Psoas muscle (tissue), 8 donors: ENCODE measurements at places on chromosomes 3 and 15. TPM values are rescaled to one million over a fixed set of nuclear protein-coding genes. Genes with fewer than 3 reads are reported as not detected.

DNA sequence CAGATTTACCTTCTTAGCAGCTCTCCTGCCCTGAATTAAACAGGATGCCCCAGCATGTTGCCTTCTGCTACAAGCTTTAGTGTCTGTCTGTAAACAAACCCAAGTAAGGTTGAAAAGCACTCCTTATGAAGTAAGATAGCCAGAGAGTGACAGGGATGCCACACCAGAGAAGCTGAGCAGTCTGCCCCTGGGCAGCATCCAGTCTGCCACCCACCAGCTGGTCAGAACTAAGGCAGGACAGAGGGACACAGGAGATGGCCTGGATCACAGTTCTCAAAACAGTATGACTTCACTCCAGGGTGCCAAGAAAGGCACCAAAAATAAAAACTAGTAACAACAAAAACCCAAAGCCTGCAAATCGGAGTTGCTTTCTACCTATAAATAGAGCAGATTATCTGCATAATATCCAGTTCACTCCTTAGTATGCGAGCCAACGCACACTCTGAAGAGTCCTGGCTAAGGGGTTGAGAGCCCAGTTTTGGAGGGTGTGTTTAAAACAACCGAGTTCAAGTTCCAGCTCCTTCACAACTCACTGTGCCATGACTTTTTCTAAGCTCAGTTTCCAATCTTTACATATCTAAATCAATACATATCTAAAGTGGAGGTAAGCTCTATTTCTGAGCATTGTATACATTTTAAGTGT is 198.9 kb downstream of the KCNMB2 start:
- no peak for DNase-seq

DNA sequence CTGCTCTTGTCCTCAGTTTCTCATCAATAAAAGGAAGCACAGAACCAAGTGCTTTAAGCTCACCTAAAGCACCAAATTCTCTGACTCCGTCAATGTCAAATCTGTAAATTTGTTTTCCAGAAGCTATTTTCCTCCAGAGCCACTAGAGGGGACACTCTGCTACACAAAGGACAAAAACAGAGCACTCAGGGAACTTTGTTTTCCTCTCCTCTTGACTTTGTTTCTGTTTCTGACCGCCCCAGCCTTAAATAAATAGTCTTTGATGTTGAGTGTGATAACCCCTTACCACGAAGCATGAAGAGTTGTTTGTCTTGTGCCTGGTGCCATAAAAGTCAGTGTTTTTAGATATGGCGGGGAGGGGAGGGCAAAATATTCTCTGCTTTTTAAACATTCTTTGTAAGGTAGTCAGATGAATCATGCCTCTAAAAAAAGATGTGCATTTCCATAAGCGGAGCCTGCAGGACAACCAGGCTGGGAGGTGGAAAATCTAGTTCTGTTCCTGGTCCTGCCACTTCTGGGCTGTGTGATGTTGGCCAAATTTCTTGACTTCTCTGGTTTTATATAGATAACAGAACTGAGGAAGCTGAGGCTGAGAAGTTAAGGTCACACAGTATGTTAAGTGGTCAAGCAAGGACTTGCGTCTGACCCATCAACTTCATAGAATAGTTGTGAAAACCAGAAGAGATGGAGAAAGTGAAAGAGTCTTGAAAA is 7.3 kb upstream of the ZBTB38 start:
- DNase-seq, result no peak

DNA sequence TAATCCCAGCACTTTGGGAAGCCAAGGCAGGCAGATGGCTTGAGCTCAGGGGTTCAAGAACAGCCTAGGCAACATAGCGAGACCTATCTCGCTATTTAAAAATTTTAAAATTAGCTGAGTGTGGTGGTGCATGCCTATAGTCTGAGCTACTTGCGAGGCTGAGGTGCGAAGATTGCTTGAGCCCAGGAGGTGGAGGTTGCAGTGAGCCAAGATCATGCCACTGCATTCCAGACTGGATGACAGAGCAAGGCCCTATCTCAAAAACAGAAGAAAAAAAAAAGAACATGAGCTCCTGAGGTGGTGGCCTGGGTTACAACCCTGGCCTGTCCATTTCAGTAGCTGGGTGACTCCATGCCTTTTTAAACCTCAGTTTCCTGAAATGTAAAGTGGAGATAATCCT is 7.2 kb downstream of the DNASE1L3 start:
- DNase-seq, result no peak

GRCh38 chr3:111667621-111668239 is 72.6 kb upstream of the ZBED2 start:
- peak; percentile 21 for DNase-seq

DNA sequence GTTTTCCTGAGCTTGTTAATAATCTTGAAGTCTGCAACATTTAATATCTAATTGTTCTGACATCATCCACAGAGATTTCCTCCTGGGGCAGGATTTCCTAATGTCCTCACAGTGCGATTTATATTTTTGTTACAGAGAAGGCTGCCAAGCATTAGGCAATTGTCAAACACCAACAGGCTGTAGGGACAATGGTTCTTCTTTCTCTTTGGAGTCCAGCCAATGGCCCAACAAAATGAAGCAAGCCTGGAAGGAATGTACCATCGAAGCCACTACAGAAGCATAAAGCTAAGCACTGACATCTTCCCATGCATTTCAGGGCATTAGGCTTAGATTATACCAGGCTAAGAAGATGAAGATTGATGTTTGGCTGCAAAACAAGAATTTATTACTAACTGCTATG is 173.0 kb upstream of the FRMD4B start:
- DNase-seq, result no peak

DNA sequence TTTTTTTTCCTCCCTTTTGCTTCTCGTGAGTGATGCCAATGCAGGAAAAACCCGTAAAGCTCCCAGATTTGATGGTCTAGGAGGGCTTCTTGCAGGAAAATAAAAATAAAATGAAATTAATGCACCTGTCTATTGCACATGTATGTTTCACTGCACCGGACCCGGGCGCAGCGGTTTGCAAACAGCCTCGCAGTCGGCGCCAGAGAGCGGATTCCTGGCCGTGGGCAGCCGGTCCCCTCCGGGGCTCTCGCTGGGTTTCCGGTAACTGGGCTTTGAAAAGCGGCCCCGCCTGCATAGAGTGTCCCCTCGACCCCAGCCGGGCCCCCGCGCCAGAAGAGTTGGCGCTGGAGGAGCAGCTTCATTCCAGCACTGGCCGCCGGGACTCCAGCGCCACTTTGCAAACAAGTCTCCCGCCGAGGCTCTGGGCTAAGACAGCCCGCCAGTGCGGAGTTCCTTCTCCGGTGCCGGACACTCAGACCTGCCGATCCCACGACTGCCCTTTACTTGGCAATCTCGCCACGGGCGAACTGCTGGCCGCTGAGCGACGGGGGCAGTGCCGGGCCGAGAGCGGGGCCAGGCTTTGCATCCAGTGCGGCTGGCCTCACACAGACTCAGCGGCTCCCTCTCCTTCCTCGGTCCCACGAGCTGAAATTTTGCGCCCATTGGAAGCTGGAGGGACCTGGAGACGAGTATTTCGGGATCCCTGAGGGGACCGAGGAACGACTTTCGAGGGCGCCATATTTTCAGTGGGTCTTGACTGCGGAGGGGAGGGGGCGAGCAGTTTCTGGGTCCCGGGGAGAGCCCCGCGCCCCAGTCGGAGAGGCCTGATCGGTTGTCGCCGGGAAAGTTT is 225.9 kb upstream of the C2CD4B start:
- DNase-seq, result peak; percentile 79

DNA sequence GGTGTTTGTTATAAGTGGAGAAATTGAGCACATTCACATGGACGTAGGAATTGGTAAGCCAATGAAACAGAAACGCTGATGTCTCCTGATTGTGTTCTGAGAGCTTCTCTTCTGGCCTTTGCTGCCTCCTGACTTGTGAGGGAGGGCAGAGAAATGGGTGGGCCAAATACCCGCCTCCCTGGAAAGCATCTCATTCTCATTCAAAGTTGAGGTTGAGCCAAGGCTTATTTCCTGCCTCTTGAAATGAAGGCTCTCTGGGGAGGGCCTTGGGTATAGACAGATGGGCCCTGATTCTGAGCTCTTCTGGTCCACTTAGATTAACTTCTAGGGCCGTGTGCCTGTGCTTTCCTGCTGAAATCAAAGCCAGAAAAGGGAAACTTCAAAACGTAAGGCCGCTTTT is 57.4 kb upstream of the MYZAP start:
- DNase-seq, result no peak

- DNase-seq, result no peak
Observed at GRCh38 chr3:183817639-183818038, 7.7 kb downstream of the MAP6D1 start.

DNA sequence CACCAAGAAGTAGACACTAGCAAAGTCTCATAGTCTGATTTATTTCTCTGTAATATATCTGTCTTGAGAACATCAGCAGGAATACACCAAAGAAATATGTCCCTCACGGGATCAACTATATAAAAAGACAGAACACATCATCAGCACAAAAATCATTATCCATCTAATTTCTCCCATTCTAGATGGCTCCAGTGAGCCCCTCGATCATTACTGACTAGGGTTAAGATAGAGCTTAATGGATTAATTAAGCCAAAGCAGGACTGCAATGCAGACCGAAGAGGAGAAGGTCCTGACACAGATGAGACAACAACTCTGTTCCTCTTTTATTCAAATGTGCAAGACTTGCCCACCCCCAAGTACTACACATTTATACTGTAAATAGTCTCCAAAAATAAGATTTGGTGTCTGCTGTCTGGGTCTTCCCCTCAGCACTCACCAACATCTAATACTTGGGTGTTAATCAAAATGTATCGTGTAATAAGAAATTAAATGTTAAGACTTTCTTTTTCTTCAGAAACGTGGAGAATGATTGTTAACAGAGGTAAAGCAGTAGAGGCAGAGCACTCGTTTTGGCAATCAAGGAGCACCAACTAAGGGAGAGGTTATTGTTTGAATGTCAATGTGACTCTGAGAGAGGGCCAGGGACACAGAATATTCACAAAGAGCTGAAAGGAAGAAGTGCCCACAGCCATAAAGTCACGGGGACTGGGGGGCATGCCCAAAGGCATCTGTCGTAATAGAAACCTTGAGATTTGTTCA is 133.6 kb downstream of the TIGIT start:
- DNase-seq, result no peak

DNA sequence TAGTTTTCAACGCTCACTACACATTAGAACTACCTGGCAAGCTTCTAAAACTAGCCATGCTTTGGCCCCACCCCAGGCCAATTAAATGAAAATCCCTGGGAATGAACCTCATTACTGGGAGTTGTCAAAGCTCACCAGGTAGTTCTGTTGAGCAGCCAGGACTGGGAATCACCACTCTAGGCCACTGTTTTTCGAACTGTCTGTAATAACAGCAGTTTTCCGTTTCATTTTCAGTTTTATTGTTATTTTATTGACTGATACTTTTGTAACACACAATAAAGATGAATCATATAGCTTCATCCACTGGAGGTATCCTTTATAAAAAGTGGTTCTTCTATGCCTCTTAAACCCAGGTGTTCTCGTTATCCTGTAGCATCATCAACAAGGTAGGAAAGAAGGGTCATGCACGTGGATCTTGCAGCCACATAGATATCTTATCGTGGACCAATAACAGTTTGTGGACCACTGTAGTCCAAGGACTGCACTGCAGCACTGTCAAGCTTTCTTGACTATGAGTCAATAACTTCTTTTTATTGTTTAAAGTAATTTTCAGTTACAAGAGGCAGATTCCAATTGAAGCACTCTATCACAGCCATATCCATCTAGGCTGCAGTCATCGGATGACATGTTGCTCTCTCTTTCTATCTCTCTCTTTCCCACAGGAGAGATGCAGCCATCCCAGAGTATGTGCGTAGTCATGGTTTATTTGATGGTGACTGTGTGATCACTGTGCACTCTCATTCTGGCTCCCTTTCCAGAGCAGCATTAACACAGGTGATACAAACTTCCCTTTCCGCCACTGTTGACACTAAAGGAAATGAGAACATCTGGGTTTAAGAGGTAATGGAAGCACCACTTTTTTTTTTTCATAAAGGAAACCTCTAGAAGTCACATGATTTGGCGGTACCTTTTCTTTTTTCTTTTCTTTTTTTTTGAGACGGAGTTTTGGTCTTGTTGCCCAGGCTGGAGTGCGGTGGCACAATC is 39.0 kb upstream of the BLM start:
- DNase-seq, result no peak

- no peak for DNase-seq
Observed at GRCh38 chr15:38883987-38884386, 319.4 kb upstream of the RASGRP1 start.

DNA sequence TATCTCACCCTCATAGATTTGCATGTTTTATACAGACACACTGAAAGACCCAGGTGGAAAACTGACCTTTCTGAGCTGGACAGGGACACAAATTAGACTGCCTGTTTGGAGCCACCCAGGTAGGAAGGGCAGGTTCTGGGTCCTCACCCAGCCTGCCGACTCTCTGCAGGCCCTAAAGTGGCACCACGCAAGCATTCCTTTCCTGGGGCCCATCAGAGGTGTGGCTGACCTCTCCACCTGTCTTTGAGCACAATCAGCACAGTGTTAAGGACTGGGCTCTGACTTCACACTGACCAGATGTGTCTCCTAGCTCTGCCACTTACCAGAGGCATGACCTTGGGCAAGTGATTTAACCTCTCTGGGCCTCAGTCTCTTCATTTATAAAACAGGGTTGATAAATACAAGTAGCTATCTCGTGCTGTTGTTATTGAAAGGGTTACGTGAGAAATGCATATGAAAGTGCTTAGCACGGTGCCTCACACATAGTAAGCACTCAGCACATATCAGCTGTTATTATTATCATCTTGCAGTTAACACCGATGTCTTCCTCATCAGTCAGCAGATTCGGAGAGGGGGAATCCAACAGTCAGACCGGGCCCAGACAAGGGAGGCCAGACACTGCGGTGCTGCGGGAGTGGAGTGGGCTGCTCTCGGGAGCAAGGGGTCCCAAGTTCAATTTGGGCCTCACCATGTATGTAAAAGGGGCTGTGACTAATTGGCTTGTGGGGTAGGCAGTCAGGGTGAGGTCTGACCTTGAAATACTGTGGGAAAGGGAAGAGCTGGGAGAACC is 2.0 kb upstream of the TBC1D2B start:
- DNase-seq, result no peak

GRCh38 chr3:12231431-12231830 is 57.4 kb upstream of the PPARG start:
- no peak for DNase-seq

DNA sequence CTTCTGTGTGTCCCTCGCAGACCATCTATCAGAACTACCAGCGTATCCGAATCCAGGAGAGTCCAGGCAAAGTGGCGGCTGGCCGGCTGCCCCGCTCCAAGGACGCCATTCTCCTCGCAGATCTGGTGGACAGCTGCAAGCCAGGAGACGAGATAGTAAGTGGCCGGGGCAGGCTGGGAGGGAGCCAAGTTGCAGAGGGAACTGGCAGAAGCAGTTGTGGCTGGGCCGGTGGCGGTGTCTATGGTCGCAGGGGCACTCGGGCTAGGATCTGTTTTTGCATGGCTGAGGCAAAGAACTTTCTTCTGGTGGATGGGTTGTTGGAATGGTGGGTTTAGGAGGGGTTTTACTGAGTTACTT is 10.1 kb downstream of the MCM2 start:
- peak; percentile 70 for DNase-seq

Gene NLGN1
- 0.07 TPM for polyA plus RNA-seq

Gene ATP8B4
- polyA plus RNA-seq, result 0.29 TPM

Gene TGFBR2
- 23.4 TPM for polyA plus RNA-seq

Gene FEZF2
- polyA plus RNA-seq, result not detected

Gene PDCD10
- 20.8 TPM for polyA plus RNA-seq

Gene MNS1
- polyA plus RNA-seq, result 0.99 TPM

Gene CHRD
- polyA plus RNA-seq, result 2.5 TPM

Gene PROS1
- 6.0 TPM for polyA plus RNA-seq

Gene ACKR4
- polyA plus RNA-seq, result 0.17 TPM

Gene SAMD7
- not detected for polyA plus RNA-seq

Gene C3orf22
- polyA plus RNA-seq, result not detected
